Testis (tissue), 5 donors: ENCODE measurements at places on chromosomes 12 and 14.
A peak's percentile ranks its signal among the peaks of the same experiment; 100 is the strongest.

- DNase-seq, result no peak
Measured at GRCh38 chr14:24435192-24435810, 5.5 kb downstream of the KHNYN start.

DNA sequence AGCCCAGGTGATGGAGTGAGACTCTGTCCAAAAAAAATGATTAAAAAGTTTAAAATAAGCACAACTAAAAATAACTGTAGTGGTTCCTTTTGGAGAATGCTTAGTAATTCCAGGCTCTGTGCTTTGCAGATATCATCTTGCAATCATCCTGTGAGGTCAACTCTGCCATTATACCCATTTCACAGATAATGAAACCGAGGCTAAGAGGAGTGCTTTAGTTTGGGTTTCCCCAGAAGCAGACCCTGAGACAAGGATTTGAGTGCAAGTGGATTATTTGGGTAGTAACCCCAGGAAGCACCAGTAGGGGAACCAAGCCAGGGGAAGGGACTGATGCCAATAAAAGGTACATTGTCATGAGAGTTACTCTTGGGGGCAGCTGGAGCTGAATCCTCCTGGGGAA, 44.7 kb downstream of the RIN3 start:
- DNase-seq, result no peak

- DNase-seq, result no peak
Measured at GRCh38 chr14:87656315-87656714, 336.7 kb downstream of the GALC start.

- DNase-seq, result no peak
Measured at GRCh38 chr14:62373944-62374343, 611.7 kb downstream of the SNAPC1 start.

GRCh38 chr12:48300774-48301173, 49.9 kb downstream of the ZNF641 start:
- DNase-seq, result no peak

GRCh38 chr12:69910694-69911093, 85.7 kb downstream of the MYRFL start:
- no peak for DNase-seq

DNA sequence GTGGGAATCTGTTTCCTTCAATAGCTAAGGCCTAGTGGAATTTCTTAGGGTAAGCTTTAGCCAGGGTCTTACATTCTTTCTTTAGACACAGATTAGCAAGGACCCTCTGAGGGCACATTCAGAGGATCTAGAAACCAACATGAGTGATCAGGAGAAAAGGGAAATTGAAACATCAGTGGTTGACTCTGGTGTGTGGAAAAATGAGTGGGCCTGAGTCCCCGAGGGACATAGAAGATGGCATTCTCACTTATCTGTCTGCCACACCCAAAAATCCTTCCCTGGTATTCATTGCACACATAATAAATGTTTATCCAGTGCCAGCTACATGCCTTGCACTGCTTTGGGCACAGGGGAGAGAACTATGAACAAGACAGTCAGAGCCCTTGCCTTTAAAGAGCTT, 82.9 kb downstream of the SSPN start:
- no peak for DNase-seq

DNA sequence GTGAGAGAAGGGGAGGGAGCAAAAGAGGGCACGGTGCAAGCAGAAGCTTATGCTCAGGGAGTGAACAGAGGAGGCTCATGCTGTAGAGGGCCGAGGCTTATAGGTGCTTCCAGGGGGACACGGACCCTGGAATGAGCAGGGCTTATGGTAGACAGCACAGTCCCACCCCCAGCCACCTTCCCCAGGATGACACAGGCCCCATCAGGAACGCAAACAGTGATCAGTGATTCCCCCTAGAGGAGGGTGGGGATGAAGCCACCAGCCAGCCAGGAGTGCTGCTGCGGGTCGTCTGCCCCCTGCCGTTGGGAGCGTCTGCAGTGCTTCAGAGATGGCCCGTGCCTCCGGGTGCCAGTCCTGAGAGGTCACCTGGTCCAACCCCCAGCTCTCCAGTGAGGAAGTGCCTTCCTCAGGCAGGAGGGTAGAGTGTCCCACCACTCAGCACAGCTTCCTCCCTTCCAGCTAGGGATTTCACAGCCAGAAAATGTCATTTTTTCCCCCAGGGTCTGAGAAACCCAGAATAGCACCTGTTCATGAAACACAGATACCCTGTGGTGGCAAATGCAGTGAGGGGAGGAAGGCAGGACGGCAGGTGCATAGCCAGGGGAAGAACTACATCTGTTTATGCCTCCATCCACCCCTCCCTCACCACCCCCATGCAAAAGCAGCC, 60.7 kb downstream of the SLC6A12 start:
- DNase-seq, result peak; percentile 83

DNA sequence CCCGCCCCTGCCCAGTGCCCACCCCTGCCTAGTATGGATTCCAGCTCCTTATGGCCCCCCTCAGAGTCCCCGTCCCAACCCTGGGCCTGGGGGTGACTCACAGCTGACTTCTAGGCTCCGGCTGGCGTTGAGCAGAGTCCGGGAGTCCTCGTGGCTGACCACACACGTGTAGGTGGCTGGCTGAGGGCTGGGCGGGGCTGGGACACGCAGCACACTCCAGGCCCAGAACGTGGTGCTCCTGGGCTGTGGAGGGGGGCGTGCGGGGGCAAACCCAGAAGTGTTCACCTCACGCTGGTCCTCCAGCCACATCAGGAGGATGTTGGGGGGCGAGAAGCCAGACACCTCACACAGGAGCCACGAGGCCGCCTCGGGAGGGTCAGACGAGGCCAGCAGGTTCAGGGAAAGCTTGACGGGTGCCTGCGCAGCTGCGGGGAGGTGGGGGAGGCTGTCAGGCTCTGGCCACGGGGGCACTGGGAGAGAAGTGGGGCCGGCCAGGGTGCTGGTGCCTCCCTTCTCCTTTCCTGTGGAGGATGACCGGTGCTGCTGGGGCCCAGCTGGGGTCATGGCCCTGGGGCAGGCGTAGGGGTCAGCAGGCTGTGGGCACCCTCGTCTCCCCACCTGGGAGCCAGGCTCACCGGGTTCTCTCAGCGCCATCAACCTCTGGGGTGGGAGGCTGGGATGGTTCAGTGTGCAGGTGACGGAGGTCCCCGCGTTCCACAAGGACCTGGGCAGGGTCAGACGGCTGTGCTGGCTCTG, 314.1 kb downstream of the TMEM121 start:
- DNase-seq, result no peak

DNA sequence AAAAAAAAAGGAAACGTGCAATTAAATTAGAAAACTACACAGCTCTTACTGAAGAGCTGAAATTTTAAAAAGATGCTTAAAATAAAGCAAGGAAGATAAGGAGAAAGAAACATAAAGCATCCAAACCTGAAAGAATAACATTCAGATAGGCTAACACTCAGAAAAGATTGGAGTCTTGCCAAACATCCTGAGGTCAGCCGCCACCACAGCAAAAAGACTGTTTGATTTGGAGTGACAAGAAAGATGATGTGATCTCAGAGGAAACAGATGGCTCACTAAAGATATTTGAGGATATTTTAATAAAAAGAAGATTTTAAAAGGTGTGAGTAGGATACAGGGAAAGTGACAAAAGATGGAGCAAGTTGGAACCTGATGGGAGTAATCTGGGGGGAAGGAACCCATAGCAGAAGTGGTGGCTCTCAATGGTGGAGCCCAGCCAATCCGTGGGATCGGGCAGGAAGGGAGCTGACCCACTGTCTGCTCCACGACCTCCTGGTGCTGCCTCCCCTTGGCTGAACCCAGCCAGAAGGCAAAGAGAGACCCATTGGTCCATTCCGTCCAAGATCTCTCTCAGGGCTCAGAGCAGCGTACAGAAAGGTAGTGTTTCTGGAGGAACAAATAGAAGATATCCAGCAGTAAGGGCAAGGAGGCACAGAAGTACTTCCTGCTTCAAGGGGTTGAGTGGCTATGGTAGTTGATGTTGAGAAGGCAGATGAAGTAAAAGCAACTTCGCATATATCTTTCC, 469.6 kb downstream of the RGS6 start:
- DNase-seq, result no peak

- peak; percentile 30 for DNase-seq
Measured at GRCh38 chr12:5022465-5023061, 21.1 kb upstream of the KCNA5 start.

DNA sequence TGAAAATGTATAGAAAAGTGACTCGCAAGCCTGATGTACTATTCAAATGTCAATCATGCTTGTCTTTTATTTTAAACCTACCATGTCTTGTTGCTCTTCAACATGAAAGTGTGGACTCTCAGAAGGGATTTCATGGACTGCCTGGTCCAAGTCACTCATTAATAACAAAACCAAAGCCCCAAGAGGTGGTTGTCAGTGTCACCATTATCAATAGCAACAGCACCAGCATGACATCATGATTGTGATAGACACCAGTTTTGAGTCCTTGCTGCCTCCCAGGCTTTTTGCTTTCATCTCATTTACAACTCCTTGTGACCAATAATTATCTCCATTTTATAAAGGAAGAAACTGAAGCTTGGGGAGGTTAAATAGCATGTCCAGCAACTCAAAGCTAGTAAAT, 112.0 kb upstream of the TMPO start:
- no peak for DNase-seq

- DNase-seq, result no peak
Measured at GRCh38 chr14:24996930-24997725, 52.8 kb downstream of the STXBP6 start.
